ENCODE measurements at places on chromosomes 3 and 15. TPM values are rescaled to one million over a fixed set of nuclear protein-coding genes. Genes with fewer than 3 reads are reported as not detected.

DNA sequence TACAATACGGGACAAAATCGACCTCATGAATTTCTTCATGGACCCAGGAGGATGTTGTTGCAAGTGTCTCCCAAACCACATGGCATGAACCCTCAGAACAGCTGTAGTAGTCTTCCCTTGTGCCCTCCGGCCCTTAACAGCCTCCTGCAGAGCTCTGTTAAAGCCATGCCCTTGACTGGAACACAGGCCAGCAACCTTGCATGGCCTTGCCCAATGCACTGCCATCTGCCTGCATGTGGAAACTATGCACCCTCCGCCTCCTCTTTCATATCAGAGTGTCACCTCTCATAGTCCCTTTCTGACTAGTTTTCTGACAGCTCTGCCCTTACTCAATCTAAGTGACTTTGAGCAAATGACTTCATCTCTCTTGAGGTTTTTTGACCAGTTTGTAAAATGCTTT lies 39.4 kb upstream of the TRIM71 start:
- DNase-seq, result no peak

DNA sequence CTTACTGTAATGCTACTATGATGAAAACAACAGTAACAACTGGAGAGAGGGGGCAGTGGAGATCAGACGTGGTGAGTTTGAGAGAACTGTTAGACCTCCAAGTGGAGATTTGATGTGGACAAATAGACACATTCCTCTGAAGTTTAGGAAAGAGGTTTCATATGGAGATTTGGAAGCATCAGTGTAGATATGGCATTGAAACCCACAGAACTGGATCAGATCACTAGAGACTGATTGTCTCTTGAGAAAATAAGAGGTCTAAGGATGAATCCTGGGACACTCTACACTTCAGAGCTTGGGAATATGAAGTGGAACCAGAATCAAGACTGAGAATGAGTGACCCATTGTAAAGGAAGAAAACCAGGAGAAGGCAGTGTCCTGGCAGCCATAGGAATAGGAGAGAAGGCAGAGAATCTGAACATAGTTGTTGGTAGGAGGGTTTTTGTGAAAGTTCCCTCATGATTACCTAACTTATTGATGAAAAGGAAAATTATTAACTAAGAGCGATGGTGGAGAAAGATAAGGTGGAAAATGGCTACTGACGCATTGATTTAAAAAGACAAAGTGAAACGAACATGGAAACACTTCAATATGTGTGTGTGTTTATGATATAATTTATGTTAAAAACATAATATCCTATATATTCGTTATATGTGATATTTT lies 29.7 kb upstream of the PYDC2 start:
- no peak for DNase-seq

DNA sequence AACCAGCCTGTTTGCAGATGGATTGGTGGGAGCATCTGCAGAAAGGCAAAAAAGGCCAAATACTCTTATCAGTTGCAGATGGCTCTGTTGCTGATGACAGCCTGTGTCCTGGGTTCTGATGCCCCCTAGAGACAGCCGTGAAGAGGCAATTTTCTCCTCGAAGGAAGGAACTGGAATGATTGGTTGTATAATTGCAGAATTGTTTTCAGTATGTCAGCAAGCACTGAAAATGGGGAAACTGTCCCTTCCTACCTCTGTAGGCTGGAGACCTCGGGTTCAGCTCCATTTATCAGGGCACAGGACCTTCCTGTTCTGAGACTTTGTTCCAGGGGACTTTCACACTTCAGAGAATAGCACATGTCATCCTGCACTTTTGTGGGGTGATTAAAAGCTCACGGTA lies 103.0 kb downstream of the PGPEP1L start:
- peak; percentile 23 for DNase-seq

Gene ABHD10
- 40.4 TPM for total RNA-seq

- no peak for DNase-seq
These were observed 201.4 kb downstream of the UBE3A start for GRCh38 chr15:25237291-25237978.

DNA sequence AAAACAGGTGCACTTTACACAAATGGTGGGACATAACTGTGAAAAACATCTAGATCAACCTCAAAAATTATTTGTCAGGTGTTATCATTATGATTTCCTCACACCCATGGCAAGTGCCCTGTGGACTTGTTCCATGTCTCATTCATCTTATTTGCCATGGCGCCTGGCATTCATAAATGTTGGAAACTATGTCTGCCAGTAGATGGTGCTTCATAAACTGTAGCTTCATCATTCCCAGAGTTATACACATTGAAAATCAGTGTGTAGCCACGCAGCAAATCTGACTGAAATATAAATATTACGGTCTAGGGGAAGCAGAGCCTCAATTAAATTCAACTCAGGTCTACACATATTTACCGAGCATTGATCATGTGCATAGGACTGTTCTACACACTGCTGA lies 90.7 kb downstream of the IMPG2 start:
- no peak for DNase-seq

Gene PPARG
- 3.7 TPM for total RNA-seq

DNA sequence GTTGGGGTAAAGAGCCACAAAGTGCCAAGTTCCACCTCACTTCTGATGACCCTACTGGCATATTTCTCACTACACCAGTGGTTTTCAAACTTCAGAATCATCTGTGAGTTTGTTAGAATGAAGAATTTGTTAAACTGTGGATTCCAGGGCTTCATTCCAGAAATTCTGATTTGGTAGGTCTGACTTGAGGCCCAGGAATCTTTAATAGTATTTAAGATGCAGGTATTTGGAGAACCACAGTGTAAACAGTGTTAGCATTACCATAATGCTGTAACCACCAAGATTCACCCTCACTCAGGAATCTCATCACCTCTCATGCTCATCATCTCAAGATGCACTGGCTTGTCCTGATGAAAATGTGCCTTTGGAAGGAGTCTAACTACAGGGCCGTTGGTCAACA lies 6.0 kb downstream of the KCNMB3 start:
- no peak for DNase-seq

DNA sequence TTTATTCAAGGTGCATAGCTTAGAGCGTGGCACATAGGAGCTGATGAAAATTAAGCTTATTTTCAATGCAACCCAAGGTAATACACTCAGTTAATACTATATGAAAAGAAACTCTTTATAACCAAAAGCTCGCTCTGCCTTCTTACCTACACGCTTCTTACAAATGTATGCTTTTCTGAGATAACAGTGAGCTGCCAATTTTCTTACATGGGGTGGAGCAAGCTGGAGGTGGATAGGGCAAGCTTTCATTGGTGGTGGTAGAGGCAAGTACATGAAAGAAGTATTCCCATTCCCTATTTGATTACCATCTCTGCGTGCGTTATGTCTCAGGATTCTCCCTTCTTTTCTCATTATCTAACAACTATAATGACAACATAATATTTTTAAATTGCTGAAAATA lies 8.9 kb downstream of the DZIP3 start:
- DNase-seq, result no peak

Gene CYP1A2
- not detected for total RNA-seq

DNA sequence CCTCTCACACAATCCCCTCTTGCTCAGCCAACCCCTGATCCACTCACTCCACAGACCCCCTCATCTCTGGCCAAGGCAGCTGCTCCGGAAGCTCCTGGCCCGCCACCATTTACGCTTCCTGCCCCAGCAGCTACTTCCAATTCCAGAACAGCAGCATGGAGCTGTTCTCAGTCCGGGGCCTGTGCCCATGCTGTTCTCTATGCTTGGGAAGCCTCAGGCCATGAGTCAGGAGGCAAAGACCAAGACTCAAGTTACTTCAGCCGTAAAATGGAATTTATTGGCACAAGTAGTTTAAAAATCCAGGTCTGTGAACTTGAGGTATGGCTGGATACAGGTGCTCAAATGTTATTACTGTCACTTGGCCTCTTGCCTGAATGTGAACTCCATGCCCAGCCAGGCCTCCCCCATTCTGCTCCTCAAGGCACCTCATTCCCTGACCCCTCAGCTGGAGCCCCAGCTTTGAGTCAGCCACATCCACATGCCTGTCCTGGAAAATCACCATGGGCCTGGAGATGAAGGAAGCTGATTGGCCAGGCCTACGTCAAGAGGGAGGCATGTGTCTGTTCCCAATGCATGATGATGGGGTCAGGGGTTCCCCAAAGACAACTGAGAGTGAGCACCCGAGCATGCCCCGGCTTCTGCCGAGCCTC lies 31.4 kb upstream of the CACNA2D2 start:
- no peak for DNase-seq

DNA sequence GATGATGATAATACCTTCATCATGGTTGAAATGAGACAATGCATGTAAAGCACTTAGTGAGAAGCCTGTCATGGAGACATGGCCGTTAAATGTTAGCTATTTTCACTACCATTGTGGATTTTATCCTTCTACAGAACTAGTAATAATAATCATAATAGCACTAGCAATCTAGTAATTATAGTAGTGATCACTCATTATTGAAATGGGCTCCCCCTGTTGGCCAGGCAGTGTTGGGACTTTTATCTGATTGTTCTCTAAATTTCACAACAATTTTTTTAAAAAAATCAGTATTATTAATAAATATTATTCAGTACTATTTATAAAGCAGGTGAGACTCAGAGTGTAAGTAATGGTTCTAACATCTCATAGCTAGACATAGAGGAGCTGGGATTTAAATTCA lies 396.3 kb downstream of the IL5RA start:
- DNase-seq, result no peak

GRCh38 chr3:5016211-5017161 lies 37.2 kb downstream of the BHLHE40 start:
- DNase-seq, result peak; percentile 73

Gene STAC
- total RNA-seq, result not detected

Gene PAK6
- 0.65 TPM for total RNA-seq

Gene ANKUB1
- not detected for total RNA-seq

Gene LINGO1
- not detected for total RNA-seq

GRCh38 chr15:98155356-98155755 lies 194.9 kb downstream of the ARRDC4 start:
- DNase-seq, result no peak

DNA sequence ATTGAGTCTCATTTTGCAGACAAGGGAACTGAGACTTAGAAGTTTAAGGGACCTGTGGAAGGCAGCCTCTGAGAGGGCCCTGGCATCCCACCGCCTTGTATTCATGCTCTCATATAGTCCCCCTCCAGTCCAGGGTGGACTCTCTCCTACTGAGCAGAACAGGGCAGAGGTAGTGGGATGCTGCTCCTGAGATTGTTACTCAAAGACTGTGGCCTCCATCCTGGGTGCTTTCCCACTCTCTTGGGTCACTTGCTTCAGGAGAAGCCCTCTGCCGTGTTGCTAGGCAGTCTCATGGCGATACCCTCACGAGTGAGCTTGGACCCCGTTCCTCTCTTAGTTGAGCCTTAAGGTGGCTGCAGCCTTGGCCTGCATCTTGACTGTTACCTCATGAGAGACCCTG lies 22.2 kb upstream of the ADCY5 start:
- DNase-seq, result no peak

DNA sequence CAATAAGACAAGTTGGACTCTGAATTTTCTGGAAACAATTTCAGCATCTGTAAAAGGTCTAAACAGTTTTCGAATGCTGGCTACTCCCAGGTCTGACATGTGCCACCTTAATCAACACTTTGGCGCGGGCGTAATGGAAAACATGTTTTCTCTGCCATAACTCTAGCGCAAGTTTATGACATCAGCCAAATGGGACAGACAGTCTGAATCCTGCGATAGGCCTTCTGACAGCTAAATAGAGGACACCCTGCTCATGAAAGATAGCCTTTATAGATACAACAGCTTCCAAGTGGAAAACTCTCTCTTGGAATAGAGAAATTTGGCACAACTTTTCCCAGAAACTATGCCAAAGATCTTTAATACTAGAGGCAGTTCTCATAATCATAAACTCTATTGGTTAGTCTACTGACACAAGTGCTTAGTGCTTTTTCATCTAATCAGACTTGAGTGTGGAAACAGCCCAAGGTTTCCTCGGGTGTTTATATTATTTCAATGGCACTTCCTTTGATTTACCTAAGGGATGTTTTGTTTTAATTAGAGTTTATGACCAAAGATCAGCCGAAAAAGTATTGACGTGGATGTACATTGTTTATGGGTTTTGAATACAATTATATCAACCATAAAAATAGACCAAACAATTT lies 120.1 kb upstream of the DPH6 start:
- no peak for DNase-seq

Gene GP5
- 1.3 TPM for total RNA-seq

Gene LMCD1
- 4.3 TPM for total RNA-seq

Measured in activated CD4-positive, alpha-beta memory T cell treated with anti-CD3 and anti-CD28 coated beads, Interleukin-2, amount 10 ng/mL, durations not matched to agents 7 days and 5 days (primary cell).